Stimulated activated CD4-positive, alpha-beta T cell treated with anti-CD3 and anti-CD28 coated beads, Interleukin-4, amount 100 ng/mL, for 1 hour (primary cell): ENCODE measurements at places on chromosomes 4 and X.

GRCh38 chr4:90207887-90208454 lies 80.8 kb downstream of the CCSER1 start:
- no peak for DNase-seq

DNA sequence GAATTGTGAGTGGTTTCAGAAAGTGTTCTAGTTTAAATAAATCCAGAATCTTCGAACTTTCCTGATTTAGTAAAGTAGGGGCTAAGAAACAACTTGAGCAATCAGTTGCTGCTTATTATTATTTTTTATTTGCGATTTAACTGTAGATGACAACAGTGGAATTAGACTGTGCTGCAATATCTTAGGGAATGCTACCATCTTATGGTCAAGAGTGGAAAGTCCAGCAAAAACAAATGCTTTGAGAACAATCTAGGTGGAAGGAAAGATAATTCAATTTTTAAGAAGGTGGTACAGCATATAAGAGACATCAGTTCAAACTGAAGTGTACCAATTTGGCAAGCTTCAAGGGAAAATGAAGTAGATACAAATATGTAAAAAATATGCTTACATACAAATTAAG lies 73.3 kb downstream of the CYLC1 start:
- no peak for DNase-seq

GRCh38 chr4:3293401-3294391 lies 875 bp downstream of the RGS12 start:
- DNase-seq: no peak

DNA sequence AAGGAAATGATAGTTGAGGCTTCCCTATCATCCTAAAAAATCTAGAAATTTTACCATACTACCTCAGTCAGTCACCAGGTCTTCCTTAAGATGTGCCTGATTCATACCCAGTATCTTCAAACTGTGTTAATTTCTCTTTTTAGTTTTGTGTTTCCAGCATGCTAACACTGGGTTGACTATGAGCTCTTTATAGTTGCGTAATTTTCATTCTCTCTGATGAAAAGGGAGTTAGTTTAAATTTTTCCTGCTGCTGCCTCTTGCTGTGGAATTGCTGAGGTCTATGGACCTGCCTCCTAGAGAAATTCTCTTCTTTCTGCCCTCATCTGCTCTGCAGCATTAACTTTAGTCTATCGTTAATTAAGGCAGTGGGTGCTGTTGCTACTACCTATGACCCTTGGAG lies 66.6 kb downstream of the BANK1 start:
- no peak for DNase-seq

GRCh38 chr4:186946682-186947294 lies 223.1 kb upstream of the FAT1 start:
- no peak for DNase-seq

DNA sequence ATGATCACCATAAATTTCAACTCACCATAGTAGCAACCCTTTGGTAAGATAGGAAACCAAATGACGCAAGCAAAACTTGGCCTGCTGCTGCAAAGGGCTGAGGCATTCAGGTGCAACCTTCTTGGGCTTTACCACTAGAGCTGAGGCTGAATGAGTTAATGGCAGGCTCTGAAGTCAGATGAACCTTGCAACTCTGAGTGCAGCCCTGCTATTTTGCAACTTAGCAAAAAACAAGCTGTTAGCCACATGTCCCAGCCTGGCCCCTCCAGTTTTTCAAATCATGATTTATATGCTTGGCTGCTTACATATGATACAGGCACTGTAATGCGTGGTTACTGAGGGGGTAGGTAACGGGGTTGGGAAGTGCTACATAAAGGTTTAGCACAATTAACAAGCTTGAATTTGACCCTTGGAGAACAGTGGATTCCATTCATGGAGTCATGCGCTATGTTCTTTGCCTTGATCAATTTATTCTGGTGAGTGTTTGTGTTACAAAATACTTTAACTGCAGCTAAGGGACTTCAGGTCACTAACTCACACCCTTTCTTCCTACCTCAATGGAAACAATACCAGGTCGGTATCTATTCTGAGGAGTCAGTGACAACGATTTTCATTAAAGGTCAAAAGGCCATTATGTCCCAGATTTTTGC lies 80.5 kb upstream of the PPARGC1A start:
- DNase-seq: no peak

DNA sequence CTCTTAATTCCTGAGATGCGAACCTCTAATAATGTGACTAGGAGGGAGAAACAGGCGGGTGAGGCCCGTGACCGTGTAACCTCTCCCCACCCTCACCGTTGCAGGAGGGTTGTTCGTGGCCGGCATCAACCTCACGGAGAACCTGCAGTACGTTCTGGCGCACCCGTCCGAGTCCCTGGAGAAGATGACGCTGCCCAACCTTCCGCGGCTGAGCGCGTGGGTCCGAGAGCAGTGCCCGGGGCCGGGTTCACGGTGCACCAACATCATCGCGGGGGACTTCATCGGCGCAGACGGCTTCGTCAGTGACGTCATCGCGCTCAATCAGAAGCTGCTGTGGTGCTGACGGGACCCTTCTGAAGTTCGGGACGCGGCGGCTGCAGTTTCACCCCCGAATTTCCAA lies 17.8 kb downstream of the PLCXD1 start:
- no peak for DNase-seq

DNA sequence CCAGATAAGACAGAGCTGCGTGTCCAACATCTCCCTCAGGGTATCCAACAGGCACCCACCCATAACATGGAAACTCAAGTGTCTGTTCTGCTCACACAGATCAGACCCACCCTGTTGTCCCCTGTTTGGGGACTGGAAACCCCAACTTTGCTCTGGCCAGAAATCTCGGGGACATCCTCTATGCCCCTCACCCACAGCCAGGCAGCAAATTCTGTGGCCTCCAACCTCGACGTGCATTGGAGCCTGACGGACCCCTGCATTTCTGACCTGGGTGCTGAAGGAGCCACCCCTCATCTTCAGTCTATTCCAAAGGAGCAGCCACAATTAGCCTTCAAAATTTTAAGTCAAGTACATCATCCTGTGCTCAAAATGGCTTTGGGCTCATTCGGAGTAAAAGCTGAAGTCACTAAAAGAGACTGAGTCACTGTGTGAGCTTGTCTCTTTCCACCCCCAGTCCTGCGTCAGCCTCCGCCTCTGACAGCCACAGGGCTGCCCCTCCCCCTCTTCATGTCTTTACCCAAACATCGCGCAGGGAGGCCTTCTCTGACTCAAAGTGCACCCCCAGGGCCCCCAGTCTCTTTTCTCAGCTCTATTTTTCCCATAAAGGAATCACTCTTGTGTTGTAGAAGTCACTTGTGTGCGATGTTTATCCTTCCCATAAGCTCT lies 24.4 kb upstream of the PDE6B start:
- peak; percentile 37 for DNase-seq

- no peak for DNase-seq
Observed at GRCh38 chr4:180330521-180330920, 1912.7 kb upstream of the TENM3 start.

DNA sequence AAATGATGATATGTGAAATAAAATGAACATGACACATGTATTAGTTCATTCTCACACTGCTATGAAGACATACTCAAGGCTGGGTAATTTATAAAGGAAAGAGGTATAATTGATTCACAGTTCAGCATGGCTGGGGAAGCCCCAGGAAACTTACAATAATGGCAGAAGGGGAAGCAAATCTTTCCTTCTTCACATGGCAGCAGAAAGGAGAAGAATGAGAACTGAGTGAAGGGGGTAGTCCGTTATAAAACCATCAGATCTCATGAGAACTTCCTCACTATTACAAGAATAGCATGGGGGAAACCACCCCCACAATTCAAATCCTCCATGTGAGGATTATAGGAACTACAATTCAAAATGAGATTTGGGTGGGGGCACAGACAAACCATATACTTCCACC lies 243.9 kb upstream of the GYPA start:
- DNase-seq: no peak

GRCh38 chrX:17629519-17629918 lies 107.8 kb upstream of the SCML1 start:
- DNase-seq: no peak

GRCh38 chr4:121938282-121939092 lies 13.4 kb downstream of the TRPC3 start:
- no peak for DNase-seq

- DNase-seq: no peak
Observed at GRCh38 chr4:141548791-141549190, 87.6 kb upstream of the IL15 start.
